ENCODE measurements at places on chromosomes 11 and 22. TPM values are rescaled to one million over a fixed set of nuclear protein-coding genes. Genes with fewer than 3 reads are reported as not detected.

GRCh38 chr11:69099180-69099579, 50.4 kb downstream of the TPCN2 start:
- ATAC-seq, result no peak

DNA sequence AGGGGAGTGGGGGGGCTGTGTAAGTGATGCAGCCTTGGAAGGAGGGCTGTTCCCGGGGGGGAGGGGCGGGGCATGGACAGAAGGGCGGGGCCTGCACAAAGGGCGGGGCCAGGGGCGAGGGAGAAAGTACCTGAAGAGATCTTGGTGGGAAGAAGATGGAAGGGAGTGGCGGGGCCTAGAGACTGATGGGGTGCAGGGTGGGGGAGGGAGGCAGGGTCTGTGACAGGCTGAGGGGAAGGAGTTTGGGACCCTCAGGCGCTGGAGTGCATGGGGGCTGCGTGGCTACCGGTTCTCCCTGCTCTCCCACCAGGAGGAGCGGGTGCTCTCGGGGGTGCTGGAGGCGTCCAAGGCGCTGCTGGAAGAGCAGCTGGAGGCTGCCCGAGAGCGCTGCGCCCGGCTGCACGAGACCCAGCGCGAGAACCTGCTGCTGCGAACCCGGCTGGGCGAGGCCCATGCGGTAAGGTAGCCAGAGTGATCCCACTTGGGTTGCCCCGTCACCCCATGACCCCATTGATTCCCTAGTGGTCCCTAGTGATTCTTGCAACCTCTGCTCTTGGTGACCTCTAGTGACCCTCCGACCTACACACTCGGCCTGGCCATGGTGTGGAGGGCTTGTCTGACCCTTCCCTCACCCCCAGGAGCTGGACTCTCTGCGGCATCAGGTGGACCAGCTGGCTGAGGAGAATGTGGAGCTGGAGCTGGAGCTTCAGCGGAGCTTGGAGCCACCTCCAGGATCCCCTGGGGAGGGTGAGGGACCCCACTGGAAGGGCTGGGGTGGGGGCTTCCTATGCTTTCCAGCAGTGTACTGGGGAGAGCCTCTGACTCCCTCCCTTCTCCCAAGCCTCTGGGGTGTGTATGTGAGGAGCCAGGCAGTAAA, 3.1 kb downstream of the CCDC88B start:
- no peak for ATAC-seq

DNA sequence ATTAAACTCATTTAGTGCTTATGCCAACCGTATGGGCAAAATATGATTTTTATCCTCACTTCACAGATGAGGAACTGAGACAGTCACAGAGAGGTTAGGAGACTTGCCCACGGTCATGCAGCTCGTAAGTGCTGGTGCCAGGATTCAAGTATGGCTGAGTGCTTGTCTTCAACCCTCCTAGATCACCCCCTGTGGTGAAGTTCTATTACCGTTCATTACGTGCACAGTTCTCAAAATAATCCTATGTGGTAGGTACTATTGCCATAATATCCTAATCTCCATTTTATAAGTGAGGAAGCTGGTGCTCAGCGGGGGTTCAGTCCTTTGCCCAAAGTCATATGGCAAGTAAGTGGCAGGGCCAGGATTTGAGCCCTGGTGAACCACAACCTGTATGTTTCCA, 1.5 kb downstream of the MIEF1 start:
- ATAC-seq, result no peak

- no peak for ATAC-seq
These were observed 11.9 kb downstream of the OTOG start for GRCh38 chr11:17558916-17559315.

DNA sequence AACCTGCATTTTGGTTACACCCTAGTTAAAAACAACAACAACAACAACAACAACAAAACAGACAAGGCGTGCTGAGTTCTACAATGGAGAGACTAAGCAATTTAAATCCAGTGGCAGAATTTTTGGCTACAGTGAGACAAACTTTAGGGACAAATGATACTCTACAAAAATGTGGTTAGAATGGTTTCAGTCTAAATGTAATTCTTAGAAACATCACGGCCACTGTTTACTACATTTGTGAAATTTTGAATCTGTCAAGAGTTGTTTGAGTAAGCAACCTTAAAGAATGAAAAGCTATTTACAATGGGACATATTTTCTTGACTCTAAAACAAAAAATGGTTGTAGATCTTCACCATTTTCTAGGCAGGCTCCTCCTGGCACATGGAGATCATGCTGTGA, 259.4 kb downstream of the SWAP70 start:
- no peak for ATAC-seq

DNA sequence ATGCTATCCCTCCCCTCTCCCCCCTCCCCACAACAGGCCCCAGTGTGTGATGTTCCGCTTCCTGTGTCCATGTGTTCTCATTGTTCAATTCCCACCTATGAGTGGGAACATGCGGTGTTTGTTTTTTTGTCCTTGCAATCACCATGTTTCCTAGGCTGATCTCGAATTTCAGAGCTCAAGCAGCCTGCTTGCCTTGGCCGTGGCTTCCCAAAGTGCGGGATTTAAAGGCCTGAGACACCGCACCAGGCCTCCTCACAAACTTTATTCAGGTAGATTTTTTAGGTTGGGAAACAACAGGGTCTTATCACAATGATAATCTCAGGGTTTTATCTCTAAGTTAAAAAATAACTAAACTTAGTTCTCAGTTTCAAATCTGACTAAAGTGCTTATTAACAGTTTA, 125.4 kb downstream of the LUZP2 start:
- no peak for ATAC-seq

DNA sequence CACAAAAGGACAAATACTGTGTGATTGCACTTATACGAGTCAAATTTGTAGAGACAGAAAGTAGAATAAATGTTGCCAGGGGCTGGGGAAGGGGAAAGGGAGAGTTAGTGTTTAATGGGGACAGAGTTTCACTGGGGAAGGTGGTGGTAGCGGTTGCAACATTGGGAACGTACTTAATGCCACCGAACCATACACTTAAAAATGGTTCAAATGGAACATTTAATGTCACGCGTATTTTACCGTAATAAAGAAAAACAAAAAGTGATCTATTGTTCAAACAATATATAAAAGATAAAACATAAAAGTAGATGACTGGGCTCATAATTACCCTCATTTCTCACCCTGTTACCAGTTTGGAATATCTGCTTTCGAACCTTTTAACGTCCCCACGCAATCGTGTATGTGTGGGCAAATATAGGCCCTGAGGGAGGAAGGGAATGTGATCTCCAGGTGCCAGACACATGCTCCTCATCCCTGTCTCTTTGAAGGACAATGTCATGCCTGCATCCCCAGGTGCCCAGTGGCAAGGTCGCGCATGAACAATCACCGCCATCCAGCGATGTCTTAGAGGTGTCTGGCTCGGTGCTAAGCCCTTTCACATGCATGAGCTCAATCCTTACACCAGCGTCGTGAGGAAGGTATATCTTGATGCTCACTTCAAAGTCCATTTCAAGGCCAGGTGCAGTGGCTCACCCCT, 35.3 kb downstream of the LIF start:
- ATAC-seq, result no peak

The UCP3 gene
- 6.6 TPM for total RNA-seq

The CRYBB1 gene
- total RNA-seq, result not detected

- ATAC-seq, result no peak
These were observed 220.7 kb upstream of the BLID start for GRCh38 chr11:122336706-122337105.

DNA sequence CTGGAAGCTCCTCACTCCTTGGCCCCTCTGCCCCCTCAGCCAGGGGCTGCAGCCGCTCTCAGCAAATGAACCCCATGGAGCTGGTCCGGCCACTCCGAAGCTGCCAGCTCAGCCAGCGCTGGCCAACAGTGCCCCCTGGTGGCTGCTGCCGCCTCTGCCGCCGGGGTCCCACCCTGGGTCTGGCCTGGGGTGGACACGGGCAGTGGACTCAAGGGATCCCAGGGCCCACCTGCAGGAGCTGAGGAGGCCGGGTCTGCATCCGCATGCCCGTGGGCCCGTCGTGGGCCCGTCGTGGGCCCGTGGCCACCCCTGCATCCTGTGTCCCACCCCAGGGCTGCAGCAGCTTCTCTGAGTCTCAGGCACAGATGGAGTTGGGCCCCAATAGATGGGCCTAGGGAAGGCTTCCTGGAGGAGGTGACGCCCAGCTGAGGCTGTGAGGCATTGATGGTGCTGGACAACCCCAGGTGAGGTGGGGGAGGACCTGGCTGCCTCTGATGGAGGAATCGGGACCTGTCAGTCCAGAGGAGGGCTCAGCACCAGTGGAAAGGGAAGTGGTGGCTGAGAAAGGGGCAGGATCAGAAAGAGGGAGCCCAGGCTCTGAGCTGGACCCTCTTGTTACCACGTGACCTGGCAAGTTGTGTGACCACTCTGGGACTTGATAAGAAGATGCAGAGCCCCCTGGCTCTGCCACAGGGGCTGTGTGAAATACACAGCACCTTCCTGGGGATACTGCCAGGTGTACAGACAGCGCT, 522.3 kb downstream of the BRD1 start:
- peak; percentile 71 for ATAC-seq

DNA sequence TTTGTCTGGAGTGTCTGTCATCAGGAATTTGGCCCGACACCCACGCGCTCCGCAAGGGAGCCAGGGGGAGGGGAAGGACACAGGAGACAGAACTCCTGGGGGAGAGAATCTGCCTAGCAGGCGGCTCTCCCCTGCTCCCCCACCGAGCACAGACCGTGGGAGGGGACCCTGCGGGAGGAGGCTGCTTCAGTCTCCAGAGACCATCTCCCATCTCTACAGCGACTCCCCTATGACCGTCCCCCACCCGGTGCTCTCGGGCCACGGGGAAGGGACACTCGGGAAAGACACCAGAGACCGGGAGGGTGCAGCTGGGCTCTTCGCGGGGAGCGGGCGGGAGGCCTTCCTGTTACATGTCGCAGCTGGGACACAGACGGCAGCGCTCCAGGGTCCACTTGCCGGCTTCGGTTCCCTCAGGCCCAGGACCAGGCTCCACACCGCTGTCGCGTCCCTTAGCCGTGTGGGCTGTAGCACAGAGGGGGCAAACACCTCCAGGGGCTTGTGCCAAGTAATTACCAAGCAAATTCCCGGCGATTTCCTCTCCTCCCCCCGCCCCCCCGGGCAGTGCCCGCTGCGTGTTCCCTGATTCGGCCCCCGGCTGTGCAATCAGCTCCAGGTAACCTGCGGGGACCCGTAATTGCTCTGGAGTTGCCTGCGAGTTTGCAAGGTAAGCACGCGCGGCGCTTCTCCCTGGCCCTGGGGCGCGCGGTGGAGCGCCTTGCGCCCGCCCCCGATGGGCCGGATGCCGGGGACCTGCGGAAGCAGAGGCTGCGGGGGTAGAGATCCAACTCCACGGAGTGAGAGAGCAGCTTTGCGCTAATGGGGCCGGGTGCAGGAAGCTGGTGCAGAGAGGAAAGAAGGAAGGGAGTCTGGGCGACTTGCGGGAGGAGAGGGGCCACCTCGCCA, 155.1 kb upstream of the CADM1 start:
- ATAC-seq, result no peak

The THRSP gene
- total RNA-seq, result not detected

The TEX12 gene
- total RNA-seq, result 0.24 TPM

The DEPDC7 gene
- 2.0 TPM for total RNA-seq

GRCh38 chr11:74687237-74688023, 43.8 kb downstream of the CHRDL2 start:
- no peak for ATAC-seq

DNA sequence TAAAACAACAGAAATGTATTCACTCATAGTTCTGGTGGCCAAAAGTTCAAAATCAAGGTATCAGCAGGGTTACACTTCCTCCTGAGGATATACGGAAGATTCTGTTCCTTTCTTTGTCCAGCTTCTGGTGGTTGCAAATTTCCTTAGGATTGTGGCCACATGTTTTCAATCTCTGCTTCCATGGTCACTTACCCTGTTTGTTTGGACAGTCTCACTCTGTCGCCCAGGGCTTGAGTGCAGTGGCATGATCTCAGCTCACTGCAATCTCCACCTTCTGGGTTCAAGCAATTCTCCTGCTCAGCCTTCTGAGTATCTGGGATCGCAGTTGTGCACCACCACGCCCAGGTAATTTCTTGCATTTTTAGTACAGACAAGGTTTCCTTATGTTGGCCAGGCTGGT, 534.3 kb downstream of the KCNA4 start:
- no peak for ATAC-seq

DNA sequence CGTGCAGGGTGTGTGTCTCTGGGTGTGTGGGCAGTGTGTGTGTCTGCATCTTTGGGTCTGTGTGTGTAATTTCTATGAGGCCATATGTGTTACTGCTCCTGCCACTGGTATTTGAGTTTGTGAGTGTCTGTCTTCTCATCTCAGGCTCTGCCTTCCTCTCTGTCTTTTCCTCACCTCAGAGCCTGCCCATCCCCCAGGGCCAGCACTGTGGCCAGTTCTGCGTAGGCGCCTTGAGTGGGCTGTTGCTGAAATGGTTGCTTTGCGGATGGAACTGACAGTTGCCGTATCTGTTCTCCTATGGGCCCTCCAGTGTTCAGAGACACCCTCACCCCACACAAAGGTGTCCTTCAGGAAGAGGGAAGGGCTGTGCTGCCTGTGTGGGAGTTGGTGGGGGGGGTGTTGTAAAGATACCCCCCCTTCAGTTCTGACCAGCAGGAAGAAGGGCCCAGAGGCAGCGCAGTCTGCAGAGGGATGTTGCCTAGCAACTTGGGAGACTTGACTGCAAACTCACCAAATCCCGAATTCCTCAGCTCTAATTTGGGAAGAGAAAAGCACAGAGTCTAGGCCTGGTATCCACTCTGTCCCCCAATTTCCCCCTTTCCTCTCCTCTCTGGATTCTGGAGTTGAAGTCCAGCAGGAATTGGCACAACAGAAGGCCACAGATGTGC, 2.0 kb upstream of the NRGN start:
- ATAC-seq, result no peak

The HOATZ gene
- not detected for total RNA-seq

DNA sequence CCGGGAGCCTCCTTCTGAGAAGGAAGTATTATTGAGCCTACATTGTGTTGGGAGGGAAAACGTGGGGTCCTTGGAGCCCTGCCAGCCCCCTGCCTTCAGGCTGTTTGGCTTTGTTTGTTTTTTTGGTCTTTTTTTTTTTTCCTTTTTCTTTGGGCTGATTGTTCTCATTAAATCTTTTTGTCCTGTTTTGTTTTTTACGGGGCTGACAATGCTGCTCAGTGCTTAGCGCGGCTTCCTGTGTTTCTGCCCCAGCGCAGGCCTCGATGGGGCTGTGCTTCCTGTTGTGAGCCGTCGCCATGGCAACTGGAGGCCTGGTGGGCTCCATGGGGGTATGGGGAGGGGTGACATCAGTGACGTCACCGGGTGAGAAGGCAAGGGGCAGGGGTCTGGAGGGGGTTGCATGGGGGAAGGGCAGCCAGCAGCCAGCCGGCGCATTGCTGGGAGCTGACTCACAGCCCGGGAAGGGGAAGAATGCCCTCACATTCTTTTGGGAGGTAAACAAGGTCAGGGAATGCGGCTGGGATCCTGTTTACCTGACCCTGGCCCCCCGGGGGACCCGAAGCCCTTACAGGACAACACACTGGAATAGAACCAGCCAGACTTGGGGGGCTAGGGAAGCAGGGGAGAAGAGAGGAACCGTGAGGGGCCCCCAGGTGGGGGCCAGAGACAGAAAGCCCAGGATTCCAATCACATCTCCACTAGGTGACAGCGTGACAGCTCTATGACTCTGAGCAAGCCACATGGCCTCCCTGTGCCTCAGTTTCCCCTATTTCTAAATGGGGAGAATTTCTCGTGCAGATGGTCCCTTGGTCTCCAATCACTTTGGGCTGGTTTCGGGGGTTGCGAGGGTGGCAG, 22.2 kb upstream of the CBX7 start:
- peak; percentile 20 for ATAC-seq

- no peak for ATAC-seq
These were observed 39.6 kb downstream of the SHISAL1 start for GRCh38 chr22:44273175-44273574.
